ENCODE measurements at places on chromosomes 16 and 17. TPM values are rescaled to one million over a fixed set of nuclear protein-coding genes. Genes with fewer than 3 reads are reported as not detected.

Gene CACNG5
- total RNA-seq = not detected

Gene CDH3
- total RNA-seq = 0.23 TPM

Gene XPO6
- total RNA-seq = 107 TPM

Gene HOXB4
- total RNA-seq = 0.20 TPM

Data from A549 treated with CORT108297 at 1 μM for 4 hours (cell line).